ENCODE measurements at places on chromosomes 7 and 10.

DNA sequence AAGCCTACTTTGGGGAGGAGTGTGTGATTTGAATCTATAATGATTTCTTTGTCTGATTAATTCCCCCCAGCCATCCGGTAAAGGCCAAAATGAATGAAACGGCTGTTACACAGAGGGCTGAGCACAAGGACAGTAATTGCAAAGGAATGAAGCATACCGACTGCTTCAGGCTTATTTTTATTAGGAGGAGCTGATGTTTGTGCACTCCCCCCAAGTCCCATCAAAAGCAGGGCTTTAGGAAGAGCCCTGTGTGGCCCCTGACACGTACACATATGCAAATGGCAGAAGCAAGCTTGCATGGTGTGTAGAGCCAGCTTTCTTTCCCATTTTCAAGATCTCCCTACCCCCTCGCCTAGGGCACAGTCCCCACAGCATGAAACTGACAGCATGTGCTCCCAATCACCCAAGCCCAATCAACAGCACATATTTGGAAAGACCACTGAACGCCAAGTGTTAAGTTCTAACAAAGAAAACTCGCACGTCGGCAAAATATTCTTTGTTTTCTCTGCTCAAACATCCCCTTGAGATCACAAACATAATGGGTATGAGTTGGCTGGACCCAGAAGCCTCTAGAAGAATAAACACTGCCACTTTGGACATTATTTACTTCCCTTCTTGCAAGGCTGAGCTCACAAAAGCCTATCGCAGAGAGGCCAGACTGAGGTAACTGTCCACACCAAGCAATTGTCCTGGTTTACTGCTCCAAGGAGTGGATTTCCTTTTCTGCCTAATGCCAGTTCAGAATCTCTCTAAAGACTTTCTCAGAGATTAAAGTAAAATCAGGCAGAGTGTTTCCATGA is 143.0 kb downstream of the CUBN start:
- DNase-seq = peak; percentile 60

GRCh38 chr10:9656996-9657395 is 1360.7 kb upstream of the CELF2 start:
- no peak for DNase-seq

GRCh38 chr10:14826076-14826829 is 11.6 kb downstream of the CDNF start:
- DNase-seq = no peak

- DNase-seq = no peak
Observed at GRCh38 chr7:50119815-50120637, 27.0 kb upstream of the ZPBP start.

GRCh38 chr10:44925224-44925623 is 14.1 kb downstream of the TMEM72 start:
- DNase-seq = peak; percentile 85

GRCh38 chr10:75782463-75783248 is 351.2 kb downstream of the LRMDA start:
- DNase-seq = no peak

GRCh38 chr10:132455986-132456847 is 59.2 kb downstream of the PWWP2B start:
- DNase-seq = no peak

GRCh38 chr7:158113321-158114025 is 474.1 kb downstream of the PTPRN2 start:
- DNase-seq = no peak

GRCh38 chr7:43906331-43907010 is at the start of gene URGCP:
URGCP (minus strand) TSS chr7:43906596; CDS start chr7:43906575, 21 bp downstream.
- DNase-seq = peak; percentile 63

- DNase-seq = no peak
Observed at GRCh38 chr7:100098913-100099312, 2.3 kb downstream of the MCM7 start.

GRCh38 chr7:149845257-149845980 is 7.2 kb downstream of the ZNF862 start:
- DNase-seq = no peak

DNA sequence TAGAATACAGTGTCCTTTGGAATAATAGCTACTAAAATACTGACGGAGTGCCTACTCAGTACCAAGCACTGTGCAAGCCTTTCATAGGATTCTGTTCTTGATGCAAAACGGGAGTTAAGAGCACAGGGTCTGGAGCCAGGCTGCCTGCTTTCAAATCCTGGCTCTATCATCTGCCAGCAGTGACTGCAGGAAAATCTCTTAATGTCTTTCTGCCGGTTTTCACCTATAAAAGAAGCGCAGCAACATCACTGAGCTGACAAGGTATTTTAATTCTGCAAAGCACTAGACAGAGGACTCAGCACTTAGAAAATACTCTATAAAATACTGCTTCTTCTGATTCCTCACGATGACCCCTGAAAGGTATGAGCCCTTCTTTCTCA is 659 bp downstream of the FIGNL1 start:
- peak; percentile 6 for DNase-seq

DNA sequence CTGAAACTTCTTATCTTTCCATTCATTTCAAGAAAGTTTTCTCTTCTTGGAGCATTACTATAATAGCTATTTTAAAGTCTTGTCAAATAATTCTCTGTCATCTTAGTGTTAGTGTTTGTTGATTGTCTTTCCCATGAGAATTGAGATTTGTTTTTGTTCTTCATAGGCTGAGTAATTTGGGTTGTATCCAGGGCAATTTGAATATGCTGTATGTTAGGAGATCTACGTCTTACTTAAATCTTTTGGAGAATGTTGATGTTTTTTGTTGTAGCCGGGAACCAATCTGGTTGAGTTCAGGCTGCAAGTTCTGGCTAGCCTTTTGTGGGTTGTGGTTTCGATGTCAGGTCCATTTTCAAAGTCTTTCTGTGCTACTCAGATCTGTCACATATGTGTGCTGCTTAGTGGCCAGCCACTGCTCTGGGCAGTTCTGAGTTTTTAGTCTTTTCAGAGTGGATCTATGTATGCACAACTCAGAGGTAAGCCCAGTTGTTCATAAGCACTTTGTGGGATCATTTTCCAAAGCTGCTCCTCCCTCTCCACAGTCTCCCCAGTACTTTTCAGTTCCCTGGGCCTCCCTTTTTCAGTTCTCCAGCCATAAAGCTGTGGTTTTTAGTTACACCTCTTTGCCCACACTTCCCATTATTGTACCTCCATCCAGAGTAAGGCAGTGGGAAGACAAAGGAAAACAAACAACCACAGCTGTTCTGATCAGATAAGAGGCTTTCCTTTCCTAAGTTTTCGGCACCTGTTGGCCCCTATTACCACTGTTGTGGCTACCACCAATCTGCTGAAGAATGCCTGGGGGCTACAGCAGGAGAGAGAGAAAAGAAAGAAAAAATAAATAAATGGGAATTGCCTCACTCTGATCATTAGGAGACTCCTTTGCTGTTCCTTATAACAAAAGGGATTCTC is 4.7 kb upstream of the CCNJ start:
- DNase-seq = peak; percentile 53

- no peak for DNase-seq
Observed at GRCh38 chr7:156347132-156347531, 293.4 kb upstream of the RNF32 start.

GRCh38 chr7:49403844-49404243 is 369.6 kb upstream of the VWC2 start:
- no peak for DNase-seq

- peak; percentile 51 for DNase-seq
Observed at GRCh38 chr10:118007773-118008172, 39.0 kb downstream of the RAB11FIP2 start.

- DNase-seq = no peak
Observed at GRCh38 chr7:125773113-125773785, 843.6 kb upstream of the POT1 start.

DNA sequence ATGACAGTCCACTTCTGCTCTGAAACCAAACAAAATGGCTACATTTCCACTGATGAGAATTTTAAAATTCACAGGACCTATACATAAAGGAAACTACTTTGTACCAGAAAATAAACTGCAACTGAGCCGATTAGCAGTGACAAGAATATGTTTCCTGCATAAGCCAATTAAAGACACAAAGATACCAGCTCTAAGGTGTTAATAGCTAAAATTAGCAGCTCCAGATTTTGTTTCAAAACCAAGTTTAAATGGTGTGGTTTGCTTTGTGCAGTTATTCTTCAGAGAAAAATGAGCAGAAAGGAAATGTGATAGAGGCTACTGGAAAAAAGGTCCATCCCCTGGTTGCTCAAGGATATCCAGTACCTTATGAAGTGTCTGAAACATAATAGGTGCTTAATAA is 123.2 kb downstream of the ANK3 start:
- DNase-seq = no peak

GRCh38 chr10:58780476-58780875 is 267.8 kb downstream of the BICC1 start:
- DNase-seq = peak; percentile 53

DNA sequence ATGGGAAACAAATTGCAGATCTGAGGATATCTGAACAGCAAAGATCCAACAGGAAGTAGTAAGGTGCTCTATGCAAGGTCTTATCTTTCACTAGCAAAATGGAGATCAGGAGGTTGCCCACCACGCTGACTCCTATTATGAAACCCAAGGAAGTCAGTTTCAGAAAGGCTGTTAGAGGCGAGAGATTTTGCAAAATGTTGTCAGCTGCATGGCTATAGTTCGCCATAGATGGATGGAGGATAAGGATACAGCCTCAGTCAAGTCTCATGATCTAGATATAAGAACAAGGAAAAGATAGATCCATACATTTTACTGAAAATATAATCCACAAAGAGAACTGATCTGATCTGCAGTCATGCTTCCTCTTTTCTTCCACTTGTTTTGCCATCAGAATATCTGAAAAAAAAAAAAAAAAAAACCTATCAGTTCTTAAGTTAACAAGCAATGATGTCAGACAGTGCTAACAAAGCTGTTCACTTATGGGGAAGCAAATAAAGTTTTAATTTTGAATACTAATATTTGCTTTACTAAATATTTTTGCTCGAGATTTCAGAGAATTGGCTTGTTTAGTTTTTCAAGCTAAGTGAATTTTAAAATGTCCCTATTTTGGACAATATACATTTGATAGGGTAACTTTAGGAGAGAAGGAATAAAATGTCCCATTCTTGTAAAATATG is 2.0 kb downstream of the GPR85 start:
- no peak for DNase-seq

GRCh38 chr10:92697663-92698511 is 8.1 kb downstream of the HHEX start:
- DNase-seq = no peak

DNA sequence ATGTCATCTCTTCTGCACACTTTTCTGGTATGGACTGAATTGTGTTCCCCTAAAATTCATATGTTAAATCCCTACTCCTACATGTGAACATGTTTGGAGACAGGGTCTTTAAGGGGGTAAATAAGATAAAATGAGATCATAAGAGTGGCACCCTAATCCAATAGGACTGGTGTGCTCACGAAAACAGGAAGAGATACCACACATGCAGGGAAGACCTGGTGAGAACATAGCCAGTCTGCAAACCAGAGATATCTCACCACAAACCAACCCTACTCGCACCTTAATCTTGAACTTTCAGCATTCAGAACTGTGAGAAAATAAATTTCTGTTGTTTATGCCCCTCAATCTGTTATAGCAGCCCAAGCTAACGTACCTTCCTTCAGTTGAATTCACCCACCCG is 51.8 kb downstream of the VWDE start:
- no peak for DNase-seq

DNA sequence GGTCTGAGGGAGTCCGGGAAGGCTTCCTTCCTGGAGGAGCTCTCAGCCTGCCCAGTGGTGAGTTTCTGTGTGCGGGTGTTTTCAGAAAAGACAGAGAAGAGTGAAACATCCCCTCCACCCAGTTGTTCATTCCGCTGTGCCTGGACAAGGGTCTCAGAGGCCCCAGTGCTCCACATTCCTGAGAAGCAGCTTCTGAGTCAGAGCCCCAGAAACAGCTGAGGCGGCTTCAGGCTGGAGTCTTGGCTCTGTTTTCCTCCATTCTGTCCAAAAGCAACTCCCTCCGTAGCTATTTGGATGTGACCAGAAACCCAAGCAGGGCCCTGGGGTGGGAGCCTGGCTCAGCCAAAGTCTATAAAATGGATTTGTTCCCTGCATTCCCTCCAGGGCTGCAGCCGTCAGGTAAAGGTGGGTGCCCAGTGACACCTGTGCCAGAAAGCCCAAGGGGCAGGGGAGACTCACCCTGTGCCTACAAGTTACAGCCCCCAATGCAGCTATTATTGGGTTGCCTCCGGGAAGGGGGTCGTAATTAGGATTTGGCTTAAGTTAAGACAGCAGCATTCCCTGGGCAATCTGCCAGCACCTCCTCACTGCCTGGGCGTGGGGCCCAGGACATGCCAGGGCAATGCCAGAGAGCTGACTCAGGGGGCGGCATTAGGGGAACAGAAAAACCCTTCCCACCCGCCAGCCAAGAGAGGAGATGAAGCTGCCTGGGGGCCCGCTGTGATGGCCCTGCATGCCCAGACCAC is 13.1 kb upstream of the CAMK2G start:
- peak; percentile 99 for DNase-seq

DNA sequence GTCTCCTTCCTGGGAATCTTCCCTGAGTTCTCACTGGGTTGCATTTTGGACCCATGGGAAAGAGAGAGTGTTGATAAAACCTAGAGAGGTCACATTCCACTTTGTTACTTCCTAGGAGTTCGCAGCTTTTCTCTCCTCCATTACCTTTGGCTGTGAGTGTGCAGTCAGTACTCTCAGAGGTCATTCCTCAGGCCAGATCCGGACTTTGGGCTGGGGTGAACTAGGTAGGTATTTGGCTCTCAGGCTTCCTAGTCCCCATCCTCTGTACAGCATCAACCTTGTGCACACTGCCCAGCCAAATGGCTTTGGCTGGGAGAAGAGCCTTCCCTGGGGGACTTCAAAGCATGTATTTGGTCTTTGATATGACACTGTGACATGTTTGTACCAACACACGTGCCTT is 508.1 kb downstream of the LRMDA start:
- no peak for DNase-seq

GRCh38 chr10:78307576-78307975 is 273.9 kb downstream of the RPS24 start:
- DNase-seq = no peak

DNA sequence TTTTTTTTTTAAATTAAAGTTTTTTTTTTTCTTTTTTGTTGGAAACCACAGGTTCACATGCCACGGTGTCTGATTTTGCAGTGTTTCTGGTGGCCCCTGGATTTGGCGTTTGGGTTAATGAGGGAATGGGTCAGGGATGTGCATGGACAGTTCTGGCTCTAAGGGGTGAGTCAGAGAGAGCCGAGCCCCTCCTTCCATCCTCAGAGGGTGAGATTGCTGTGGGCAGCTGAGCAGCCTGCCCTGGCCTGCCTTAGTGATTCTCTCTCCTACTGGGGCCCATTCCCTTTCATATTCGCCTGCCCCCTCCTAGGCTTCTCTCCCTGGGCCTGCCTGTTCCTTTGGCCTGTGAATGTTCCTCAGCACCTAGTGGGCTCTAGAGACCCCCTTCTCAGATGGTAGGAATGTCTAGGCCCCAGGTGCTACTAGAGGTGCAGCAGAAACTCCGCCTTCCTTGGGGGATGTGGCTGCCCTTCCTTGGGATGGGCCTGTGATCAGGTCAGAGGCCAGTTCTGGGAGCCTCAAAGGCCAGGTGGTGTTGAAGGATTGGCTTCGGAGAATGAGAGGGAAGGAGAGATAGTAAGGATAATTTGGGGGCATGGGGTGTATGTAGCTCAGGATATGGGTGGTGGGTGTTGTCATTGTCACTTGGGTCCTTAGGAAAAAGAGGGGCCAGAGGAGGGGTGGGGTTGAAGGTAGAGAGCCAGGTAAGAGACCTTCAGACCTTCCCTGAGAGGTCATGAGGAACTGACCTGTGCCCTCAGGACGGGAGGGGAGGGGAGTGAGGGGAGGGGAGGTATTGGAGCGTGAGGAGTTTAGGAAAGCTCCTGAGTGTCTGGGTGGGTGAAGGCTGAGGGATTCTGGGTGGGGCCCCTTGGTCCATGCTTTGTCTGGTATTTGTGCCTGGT is 19.8 kb downstream of the TSPAN14 start:
- peak; percentile 59 for DNase-seq

GRCh38 chr7:148973256-148973655 is 55.0 kb downstream of the PDIA4 start:
- no peak for DNase-seq

- no peak for DNase-seq
Observed at GRCh38 chr7:116980354-116980753, 27.1 kb downstream of the ST7 start.
